ENCODE measurements at places on chromosomes 1 and 21.

DNA sequence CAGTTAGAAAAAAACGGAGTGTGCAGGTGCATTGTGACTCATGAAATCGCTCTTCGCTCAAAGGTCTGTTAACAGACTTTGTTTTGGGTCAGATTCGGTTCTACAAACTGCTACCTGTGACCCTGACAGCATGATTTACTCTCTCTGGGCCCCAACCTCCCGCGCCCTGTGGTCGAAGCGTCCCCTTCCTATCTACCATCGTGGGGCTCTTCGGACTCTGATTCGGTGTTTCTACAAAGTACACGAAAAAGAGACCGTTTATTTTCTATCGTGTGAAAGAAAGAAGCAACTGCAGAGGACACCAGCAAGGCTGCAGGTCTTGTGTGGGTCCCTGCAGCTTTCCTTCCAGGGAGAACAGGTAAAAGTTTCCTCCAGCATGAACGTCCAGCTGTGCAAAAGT is 29.4 kb upstream of the SLC19A1 start:
- DNase-seq = no peak

DNA sequence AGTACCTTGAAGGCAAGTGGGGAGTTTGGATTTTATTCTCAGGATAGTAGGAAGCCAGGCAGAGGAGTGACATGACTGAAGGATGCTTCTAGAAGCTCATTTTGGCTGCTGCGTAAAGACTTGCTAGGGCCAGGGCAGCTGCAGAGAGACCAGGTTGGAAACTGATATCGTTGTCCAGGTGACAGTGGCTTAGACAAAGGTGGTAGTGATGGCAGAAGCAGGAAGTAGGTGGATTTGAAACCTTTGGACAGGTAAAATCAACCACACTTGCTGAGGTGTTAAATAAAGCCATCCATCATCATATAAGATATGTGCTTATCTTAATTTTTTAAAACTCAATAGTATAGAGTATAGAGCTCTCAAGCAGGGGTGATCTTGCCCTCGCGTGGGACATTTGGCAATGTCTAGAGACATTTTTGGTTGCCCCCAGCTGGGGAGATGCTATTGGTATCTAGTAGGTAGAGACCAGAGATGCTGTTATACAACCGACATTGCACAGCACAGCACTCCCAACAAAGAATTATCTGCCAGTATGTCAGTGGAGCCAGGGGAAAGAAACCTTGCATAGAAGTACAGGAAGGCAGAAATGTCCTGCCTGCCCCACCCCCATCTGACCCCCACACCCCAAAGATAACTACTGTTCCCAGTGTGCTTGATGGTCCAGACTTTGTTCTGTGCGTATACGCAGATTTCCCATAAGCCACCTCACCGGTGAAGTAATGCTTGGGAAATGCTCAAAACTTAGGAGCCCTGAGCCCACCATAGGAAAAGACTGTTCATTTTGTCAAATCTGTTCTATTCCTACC is 31.1 kb downstream of the TMEM51 start:
- no peak for DNase-seq

- no peak for DNase-seq
Measured at GRCh38 chr1:115983584-115983983, 7.3 kb downstream of the SLC22A15 start.

DNA sequence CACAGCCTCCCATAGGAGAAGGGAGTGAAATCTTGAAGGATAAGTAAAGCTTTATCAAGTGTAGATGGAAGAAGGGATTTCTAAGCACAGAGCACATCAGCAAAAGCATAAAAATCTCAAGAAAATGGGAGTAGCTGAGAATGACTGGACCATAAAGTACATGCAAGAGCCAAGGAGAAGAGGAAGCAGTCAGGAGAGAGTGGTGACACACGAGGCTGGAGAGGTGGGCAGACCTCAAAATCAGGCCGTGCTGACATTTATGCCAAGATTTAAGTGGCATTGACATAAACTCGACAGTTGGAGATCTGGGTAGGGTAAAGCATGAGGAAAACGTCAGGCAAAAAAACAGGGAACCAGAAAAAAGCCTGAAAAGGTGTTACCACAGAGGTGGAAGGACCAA is 62.3 kb downstream of the GFI1 start:
- DNase-seq = no peak

GRCh38 chr1:221069178-221069903 is 190.1 kb downstream of the HLX start:
- DNase-seq = no peak

- DNase-seq = no peak
Measured at GRCh38 chr1:3359756-3360440, 94.6 kb upstream of the ARHGEF16 start.

DNA sequence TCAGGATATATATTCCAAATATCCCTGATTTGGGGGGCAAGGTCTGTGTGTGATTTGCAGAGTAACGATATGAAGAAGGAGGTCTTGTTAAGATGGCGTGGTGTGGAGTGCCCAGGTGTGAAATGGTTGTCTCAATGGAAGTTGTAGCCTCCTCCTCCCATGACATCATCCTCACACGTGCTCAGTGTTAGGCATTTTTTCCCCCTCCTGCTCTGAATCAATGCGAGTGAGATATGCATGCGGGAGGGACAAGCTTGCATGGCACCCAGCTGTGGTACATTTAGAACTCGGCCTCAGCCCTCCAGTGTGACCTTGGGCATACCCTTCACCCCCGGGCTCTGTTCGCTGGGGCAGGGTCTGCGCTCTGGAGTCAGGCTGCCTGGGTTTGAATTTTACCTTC is 55.6 kb downstream of the B3GALT5 start:
- DNase-seq = no peak

DNA sequence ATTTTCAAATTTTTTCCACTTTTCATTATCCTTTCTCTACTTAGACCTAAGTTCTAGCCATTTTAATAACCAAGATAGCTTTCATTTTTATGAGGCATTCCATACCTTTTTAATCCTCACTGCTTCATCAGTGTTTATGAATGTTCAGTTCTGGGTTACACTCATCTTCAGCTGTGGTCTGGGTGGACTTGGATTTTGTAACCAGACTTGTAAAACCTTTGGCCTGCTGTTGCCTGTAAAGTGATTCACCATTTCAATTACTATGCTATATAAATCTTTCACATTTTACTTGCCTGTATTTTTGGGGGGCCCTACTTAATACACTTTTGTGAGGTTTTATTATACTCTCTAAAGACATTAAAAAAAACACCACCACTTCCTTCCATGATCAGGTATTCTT is 46.2 kb downstream of the USP25 start:
- DNase-seq = no peak

GRCh38 chr21:38878379-38879179 is 72.8 kb downstream of the ETS2 start:
- DNase-seq = no peak

- DNase-seq = no peak
Measured at GRCh38 chr1:107936498-107937481, 28.2 kb downstream of the VAV3 start.

GRCh38 chr1:221015159-221015790 is 136.0 kb downstream of the HLX start:
- no peak for DNase-seq

- no peak for DNase-seq
Measured at GRCh38 chr1:118960567-118961136, 27.5 kb downstream of the TBX15 start.

DNA sequence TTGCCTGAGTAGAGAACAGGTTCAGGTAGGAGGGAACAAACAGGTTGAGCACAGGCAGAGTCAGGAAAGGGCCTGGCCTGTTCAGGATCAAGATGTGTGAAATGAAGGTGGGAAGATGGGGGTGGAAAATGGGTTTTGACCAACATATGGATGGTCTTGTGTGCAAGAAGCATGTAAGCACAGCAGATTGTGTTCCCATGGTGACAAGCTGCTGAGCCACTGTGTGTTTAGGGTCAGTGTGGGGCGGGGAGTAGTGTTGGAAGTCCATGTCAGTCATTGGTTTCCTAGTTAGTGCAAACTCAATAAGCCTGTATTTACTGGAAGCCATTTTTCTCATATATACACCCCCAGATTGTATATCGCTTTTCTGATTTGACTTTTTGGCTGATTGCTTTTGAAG is 111.9 kb downstream of the CAMTA1 start:
- no peak for DNase-seq

DNA sequence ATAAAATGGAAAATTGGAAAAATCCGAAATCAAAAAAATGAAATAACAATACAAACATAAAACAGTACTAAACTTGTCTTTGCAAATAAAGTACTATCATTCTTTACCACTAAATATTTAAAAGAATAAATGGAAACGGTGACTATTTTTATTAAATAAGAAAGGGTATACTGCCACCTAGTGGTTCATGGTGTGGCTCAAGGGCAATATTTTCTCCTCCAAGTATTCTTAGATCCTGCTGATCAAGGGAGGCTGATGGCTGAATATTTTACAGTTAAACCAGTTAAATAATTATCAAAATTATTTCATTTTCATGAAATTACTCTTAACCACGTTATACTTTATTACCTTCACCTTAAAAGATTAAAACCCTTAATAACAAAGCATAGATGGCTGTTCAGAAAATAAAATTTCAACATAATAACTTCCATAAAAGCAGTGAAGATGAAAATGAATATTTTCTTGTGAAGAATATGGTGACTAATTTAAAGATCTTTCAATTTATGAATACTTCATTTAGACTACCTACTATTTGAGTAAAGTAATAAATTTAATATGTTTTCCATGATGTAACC is 1793.9 kb downstream of the NCAM2 start:
- no peak for DNase-seq

GRCh38 chr1:9510130-9510529 is 29.1 kb upstream of the SLC25A33 start:
- DNase-seq = no peak

- DNase-seq = no peak
Measured at GRCh38 chr1:187038784-187039183, 210.0 kb downstream of the PLA2G4A start.

- DNase-seq = no peak
Measured at GRCh38 chr1:58003059-58003458, 543.5 kb downstream of the OMA1 start.

DNA sequence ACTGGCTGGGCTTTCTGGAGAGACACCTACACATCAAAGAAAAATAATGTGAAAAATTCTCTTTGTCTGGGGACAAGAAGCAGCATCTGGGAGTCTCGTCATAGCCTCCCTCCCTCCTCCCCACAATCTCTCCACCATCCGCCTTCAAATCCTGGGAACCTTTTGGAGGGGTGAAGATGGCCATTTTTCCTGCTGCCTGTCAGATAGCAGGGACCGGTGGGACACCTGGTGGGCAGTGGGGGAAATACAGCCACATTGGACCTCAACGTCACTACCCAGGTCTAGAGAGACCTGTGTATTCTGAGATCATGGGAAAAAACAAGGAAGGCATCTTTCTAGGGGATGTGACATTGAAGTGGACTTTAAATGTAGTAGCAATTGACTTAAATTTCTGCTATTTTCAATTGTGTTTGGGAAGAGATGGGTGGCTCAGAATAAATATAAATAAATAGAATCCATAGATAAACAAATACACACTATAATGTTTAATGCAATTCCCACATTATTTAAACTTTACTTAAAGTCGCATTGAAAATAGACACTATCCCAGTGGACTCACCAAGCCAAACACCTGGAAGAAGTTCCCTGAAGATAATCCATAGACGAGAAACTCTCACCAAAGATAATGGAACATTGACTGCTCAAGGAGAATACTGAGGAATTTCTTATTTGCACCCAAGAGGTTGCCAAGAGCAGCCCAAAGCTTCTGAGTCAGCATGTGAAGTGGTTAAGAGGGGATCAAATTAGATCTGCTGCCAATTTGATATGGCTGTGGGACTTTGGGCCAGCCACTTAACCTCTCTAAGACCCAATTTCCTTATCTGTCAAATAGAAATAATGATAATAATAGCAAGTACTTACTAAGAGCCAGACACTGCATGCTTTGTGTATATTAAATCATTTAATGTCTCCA is 147.6 kb upstream of the CAMK1G start:
- DNase-seq = peak; percentile 13

- DNase-seq = no peak
Measured at GRCh38 chr1:231860221-231861088, 233.9 kb downstream of the DISC1 start.

DNA sequence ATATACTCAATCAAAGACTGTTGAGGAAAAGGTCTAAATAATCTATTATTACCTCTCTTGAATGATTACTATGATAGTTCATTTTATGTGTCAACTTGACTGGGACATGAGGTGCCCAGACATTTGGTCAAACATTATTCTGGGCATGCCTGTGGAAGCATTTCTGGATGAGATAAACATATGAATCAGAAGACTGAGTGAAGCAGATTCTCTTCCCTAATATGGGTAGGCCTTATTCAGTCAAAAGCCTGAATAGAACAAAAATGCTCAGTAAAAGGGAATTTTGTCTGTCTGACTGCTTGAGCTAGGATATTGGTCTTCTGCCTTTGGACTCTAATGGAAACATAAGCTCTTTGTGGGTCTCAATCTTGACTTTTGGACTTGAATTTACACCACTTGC is 73.3 kb upstream of the SOX13 start:
- no peak for DNase-seq

GRCh38 chr1:66383168-66383567 is 150.8 kb upstream of the SGIP1 start:
- DNase-seq = no peak

GRCh38 chr1:21200767-21201166 is 24.1 kb upstream of the EIF4G3 start:
- DNase-seq = no peak
